ENCODE measurements at places on chromosomes 7 and 10.

DNA sequence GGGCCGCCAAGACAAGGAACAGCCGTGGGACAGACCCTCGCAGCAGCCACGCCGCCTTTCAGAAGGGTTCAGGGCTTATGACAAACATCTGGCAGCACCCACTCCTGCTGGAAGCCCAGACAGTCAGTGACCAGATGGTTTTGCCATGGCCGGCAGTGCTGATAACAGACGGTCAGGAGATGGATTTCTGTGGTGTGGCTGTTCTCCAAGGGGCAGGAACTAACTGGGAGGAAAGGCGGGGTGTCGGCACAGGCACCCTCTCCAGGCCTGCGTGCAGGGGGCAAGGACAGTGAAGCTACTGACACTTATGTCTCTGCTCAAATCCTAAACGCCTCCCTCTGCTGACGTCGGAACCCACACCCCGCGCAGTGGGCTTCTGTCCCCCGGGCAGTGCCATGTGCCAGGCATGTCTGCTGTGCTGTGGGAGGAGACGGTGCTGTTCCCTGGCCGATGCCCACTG is 416.1 kb downstream of the DNAJB6 start:
- DNase-seq = peak; percentile 23

GRCh38 chr7:154503962-154504550 is 451.9 kb downstream of the DPP6 start:
- DNase-seq = peak; percentile 49

DNA sequence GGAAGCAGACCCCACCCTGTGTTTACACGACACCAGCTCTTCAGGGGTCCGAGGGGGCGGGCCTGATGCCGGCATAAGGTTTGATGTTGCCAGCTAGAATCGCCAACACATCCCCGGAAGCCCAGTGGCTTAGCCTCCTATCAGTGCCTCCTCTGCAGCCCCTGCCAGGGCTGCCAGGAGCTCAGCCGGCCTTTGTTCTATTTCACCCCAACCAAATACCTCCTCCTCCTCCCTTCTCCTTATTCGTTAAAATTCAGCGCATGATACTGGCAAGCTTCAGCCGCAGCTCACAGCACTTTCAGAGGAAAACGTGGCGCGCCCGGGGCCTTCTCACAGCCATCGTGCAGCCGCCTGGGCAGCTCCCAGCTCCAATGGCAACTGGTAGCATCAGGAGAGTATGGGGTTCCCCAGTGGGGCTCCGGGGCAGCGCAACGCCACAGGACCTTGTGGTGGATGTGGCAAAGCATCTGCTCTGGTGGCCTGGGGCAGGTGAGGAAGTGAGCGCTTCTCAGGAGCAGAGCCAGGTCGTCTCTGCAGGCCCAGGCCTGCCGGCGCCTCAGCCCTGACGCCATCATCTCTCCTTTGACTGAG is 176.4 kb upstream of the RHEB start:
- no peak for DNase-seq

DNA sequence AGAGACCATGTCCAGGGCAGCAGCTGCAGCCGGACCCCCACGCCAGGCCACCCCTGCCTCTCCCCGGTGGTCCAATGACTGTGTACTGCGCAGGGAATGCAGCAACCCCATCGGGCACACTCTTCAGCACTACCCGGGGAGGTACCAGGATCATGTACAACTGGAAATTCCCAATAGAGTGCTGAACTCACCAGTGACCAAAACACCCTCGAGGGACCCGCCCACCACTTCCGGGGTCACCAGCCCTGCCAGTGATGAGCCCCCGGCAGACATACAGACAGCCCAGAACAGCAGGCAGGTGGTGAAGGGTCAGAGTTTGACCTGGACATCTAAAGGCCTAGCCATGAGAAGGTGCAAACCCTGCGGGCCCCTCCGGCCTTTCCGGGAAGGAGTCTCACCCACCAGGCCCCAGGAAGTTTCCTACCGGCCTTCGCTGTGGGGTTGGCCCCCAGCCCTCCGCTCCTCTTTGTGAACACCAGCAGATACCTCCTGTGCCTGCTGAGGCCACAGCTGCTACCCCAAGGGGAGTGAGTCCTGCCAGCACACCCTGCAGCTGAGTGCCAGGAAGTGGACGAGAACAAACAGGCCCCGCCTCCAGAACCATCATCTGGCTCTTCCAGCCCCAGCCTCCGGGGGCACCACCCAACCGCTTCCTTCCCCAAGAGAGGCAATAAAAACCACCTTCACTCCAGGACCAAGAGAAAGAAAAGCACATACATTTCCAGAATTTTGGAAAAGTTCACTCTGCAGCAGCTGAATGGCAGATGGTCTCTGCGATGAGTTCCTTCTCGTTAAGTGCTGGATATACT is 5.0 kb upstream of the ANKRD61 start:
- peak; percentile 65 for DNase-seq

GRCh38 chr10:44195112-44196007 is 189.5 kb downstream of the CXCL12 start:
- DNase-seq = peak; percentile 93

All from choroid plexus epithelial cell (primary cell).